ENCODE measurements at places on chromosomes 4 and X. TPM values are rescaled to one million over a fixed set of nuclear protein-coding genes. Genes with fewer than 3 reads are reported as not detected.

The GPR50 gene
- not detected for total RNA-seq

The TMEM175 gene
- 98.3 TPM for total RNA-seq

The IL2 gene
- total RNA-seq = not detected

- no peak for DNase-seq
Observed at GRCh38 chrX:108439426-108439942, at the start of gene COL4A5. Gene COL4A5, plus strand, starts transcription at chrX:108439838. Its CDS starts 288 bp downstream, at chrX:108440126.

The ASB5 gene
- not detected for total RNA-seq

The PHOX2B gene
- not detected for total RNA-seq

DNA sequence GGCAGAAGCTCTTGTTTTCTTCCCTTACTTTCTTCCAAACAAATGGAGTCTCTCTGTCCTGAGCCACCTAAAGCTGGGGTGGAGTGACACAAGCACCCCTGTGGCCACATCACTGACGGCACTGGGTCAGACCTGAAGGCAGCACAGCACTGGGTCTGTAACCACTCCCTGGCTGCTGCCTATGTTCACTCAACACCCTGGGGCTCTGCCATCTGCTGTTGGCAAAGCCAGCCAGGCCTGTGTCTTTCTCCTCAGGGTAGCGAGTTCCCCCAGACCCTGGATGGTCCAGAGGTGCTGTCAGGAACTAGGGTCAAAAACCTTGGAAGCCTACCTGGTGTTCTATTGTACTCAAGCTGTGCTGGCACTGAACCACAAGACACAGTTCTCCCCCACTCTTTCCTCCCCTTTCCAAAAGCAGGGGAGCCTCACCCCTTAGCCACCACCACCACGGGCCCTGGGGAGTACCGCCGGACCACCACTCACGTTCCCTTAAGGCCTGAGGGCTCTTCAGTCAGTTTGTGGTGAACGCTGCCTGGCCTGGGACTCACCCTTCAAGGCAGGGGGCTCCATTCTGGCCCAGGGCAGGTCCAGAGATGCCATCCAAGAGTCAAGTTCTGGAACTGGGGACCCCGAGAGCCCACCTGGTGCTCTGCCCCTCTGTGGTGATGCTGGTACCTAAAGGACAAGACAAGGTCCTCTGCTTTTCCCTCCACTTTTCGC lies 31.5 kb downstream of the TMEM271 start:
- DNase-seq = no peak

DNA sequence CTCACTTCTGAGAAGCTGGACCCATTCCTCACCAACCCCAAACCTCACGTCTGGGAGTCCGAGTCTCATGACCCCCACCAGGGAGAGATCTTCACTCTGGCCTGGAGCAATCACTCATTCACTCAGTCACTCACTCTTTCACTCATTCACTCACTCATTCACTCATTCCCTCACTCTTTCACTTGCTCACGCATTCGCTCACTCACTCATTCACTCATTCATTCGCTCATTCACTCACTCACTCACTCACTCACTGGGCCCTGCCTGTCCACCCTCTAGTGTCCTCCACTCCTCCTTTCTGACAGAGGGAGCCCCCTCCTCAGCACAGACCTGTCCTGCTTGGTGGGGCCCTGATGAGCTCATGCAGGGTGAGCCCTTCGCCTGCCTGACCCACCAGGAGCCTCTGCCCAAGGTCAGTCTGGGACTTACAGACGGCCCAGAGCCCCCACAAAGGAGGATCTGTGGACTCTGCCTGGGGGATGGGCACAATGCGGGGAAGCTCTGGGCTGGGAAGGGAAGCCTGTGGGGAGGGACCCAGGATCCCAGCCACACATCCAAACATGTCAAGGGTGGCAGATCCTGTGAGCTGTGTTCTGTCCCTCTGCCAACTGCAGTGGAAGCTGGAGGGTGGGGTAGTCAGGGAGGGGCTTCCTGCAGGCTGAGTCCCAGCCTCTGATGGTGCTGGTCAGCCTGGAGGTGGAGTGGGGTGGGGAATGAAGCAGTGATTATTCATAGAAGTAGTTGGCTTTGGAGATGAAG lies 18.5 kb downstream of the CPZ start:
- DNase-seq = no peak

GRCh38 chrX:132671229-132671641 lies 182.4 kb upstream of the MBNL3 start:
- DNase-seq = no peak

The ZDHHC15 gene
- 1.2 TPM for total RNA-seq

GRCh38 chr4:14752341-14753046 lies 249.8 kb upstream of the CPEB2 start:
- no peak for DNase-seq

GRCh38 chrX:100477958-100478357 lies 67.9 kb upstream of the PCDH19 start:
- no peak for DNase-seq

DNA sequence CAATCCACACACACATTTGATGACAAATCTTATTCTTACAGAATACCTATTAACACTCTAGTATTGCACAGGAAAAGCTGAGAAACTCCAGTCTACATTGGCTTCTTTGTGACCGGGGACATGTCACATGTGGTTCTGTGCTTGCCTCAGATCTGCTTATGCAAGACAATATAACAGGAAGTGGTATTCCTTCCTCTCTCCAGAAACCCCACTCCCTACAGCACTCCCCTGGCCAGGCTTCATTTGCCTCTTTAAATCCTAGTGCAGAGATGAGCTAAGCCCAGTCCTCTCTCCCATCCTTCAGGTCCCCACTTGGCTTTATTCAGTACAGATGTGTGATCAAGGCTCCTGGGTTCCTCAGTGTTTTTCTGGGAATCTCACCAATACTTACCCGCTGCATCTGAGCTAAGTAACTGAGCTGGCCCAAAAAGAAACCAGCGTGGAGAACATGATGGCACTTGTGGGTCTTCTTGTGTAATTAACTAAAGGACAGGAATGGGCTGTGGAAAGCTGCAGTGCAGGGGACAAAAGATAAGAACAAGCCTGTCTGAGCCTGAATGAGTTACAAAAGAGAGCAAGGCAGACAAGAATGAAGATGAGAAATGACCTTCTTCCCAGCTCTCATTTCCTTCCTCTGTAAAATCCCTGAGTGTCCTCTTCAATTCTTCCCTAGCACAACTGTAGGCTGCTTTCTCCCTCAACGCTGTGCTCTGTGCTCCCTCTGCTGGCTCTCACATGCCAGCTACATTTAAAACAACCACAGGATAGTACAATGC lies 105.6 kb downstream of the HNRNPD start:
- no peak for DNase-seq

The CT45A3 gene
- not detected for total RNA-seq

The TBC1D19 gene
- total RNA-seq = 16.2 TPM

GRCh38 chrX:152136312-152136711 lies 2.1 kb downstream of the MAGEA10 start:
- DNase-seq = no peak

The NPY1R gene
- total RNA-seq = 16.1 TPM

- no peak for DNase-seq
Observed at GRCh38 chr4:28101583-28101982, 1240.9 kb downstream of the STIM2 start.

DNA sequence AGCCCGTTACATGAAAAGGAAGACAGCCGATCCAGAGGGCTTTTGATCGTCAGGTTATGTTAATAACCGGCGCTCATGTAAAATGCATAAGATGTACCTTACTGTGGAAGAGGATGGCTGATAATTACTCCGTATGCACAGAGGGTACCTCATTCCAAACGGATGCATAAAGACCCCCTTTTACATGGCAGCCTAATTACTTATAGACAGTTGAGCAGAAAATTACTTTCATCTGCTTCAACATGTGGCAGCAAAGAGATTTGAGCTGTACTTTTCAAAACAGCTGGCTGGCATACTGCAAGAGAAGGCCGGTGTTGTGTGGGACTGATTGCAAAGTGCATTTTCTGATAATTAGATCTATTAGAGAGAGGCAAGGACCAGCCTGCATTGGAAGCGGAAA lies 103.4 kb downstream of the SHOX start:
- no peak for DNase-seq

DNA sequence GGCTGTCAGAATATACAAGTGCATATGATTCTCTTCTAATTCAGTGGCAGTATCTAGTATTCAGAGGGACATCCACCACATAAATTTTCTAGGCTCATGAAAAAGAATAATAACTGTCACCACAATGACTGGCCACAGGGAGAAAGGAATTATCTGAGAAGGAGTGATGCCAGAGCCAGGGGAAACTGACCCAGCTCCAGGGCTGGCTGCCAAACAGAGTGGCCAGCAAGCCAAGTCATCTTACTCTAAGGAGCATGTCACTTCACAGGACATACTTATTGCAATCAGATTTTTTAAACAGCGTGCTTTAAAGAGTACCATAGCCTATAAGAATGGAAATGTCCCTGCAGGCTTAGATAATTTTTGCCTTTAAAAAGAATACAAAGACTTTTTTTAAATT lies 5.8 kb upstream of the SEPTIN11 start:
- DNase-seq = no peak

DNA sequence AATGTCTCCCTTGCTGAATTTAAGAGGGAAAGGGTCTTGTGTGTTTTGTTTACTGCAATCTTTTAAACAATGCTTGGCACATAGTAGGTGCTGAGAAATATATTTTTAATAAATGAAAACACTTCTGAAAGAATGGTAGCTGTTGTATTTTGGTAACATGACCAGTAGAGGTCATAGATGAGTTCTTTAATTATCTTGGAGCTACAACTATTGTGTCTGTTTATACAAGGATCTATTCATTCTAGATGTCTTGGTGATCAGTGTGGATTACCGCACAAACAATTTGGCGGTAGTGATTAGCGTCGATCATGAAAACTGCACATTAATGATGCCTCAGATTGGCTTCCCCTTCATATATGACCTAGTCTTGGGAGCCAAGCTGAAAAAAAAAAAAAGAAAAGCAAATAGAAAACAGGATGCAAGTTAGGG lies 21.4 kb upstream of the SCRG1 start:
- no peak for DNase-seq

- DNase-seq = no peak
Observed at GRCh38 chrX:11081511-11081910, 29.6 kb upstream of the HCCS start.

The ZFYVE28 gene
- total RNA-seq = 7.6 TPM

The PAGE2 gene
- total RNA-seq = not detected

DNA sequence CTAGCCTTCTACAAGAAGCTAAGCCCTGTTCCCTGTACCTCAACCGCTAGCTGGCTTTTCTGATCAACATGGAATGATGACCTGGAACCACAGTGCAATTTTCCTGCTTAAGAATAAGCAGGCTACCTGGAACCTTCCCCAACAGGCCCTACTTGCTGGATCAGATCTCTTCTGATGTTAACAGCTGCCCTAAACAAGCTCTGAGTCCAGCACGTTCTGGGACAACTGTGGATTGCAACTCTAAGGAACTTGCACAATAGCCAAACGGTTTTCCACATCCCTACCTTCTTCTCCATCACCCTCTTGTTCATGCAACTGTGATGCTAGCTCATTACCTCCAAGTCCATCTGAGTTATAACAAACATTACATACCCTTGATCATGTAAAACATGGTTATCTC lies 19.8 kb downstream of the ATP8A1 start:
- DNase-seq = no peak

GRCh38 chrX:134738986-134739740 lies 80.9 kb upstream of the PLAC1 start:
- DNase-seq = no peak

The S100P gene
- total RNA-seq = 7.4 TPM

DNA sequence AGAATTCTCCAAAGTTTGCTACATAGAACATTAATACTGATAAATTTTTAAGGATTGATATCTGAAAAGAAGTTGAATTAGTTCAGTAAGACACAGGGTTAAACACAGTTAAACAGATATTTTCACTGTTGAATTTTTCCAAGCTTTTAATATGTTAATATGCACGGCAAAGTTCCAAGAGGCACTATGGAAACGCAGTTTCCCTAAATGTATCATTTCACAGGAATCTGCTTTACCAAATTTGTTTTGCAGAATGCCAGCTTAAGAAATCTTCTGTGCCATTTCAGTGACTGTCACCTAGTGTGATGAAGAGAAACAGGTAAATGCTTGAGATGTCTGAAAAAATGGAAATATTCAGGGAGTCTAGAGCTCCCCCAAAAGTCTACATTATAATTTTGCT lies 395.9 kb upstream of the GRIA3 start:
- DNase-seq = no peak

- DNase-seq = no peak
Observed at GRCh38 chrX:20421697-20422096, 155.0 kb upstream of the RPS6KA3 start.

The ADGRG2 gene
- 0.76 TPM for total RNA-seq

- DNase-seq = no peak
Observed at GRCh38 chrX:84046403-84046984, 141.5 kb downstream of the RPS6KA6 start.
